ENCODE measurements at places on chromosomes 4 and X. TPM values are rescaled to one million over a fixed set of nuclear protein-coding genes. Genes with fewer than 3 reads are reported as not detected.

Gene SPANXA1
- total RNA-seq = not detected

Gene TLR6
- 0.71 TPM for total RNA-seq

Gene GAGE12J
- total RNA-seq = not detected

Gene SPANXB1
- total RNA-seq = not detected

Gene PCDH7
- total RNA-seq = 34.3 TPM

Gene GPC3
- total RNA-seq = 5.4 TPM

Gene FHIP1A
- total RNA-seq = 21.4 TPM

Gene CT83
- total RNA-seq = not detected

Gene LEF1
- total RNA-seq = 0.41 TPM

Gene CASK
- total RNA-seq = 13.4 TPM

Gene POU3F4
- not detected for total RNA-seq

Gene ERAS
- not detected for total RNA-seq

Gene NXF2
- total RNA-seq = not detected

All from left ventricle myocardium inferior (tissue), 1 donor.